Endothelial cell of umbilical vein (primary cell): ENCODE measurements at places on chromosomes 16 and 17. TPM values are rescaled to one million over a fixed set of nuclear protein-coding genes. Genes with fewer than 3 reads are reported as not detected.
A peak's percentile ranks its signal among the peaks of the same experiment; 100 is the strongest.

DNA sequence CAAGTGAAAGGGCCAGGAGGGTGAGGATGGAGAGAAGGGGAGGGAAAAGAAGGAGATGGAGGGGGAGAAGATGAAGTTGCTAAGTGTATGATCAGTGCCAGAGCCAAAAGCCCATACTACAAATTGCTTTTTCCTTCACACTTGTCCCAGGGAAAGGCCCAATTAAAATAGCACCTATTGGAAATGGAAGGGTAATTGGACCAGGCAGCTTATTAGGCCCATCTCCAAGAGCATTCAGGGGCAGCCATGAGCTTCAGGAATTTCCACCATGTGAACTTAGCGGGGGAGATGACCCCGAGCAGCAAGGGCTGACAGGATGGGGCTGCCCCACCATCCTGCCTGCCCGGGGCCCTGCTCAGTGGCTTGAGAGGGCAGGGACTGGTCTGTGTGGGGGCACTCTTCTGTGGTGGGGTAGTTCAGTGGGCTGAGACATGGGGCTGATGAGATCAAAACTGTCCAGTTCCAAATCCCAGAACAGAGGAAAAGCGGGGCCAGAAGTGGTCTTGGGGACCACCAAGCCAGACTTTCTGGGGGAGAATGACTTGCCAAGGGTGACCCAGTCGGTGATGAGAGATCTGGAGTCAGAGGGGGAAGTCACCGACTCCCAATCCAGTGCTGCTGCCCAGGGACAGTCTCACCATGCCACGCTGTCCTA is 27.5 kb downstream of the GOSR2 start:
- no peak overlapping the region for H3K4me3 ChIP-seq
- no peaks in the 10 kb centered on the region for H3K4me1 ChIP-seq
- H3K36me3 ChIP-seq: no peaks in the 10 kb centered on the region
- DNase-seq: no peak
- H3K27ac ChIP-seq: no peak overlapping the region

DNA sequence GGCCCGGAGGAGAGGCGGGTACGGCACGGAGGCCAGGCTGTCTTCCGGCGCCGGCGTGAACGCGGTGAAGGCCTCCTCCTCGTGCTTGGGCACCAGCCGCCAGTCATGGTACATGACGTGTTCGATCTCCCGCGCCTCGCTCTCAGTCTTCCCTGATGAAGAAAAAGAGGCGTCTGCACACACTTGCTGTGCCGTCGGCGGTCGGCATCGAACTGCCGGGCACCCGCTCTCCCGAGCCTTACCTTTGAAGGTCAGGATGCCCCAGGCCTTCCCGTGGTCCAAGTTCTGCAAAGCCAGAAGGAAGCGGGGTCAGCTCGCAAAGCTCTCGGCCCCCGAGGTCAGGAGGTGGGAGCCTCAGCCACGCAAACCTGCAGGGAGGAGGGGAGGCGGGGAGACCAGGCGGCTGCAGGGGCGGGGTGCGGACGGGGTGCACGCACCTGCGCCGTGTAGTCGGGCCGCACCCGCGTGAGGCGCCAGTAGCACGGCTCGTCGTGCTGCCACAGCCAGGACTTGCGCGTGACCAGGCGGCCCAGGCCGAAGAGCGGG is at the start of gene EME2:
TSS of gene EME2 (plus strand) at position 449 of the 546 bp plus-strand sequence. CDS start 418 bp downstream, outside the sequence.
- H3K4me1 ChIP-seq: peaks cover 19% of the 10 kb centered on the region
- no peak for DNase-seq
- peak within 1 kb of the TSS; percentile 41 for H3K27ac ChIP-seq
- H3K4me3 ChIP-seq: peak within 1 kb of the TSS; percentile 83

GRCh38 chr17:37830151-37830993 is 85.5 kb upstream of the HNF1B start:
- H3K4me1 ChIP-seq: peaks cover 12% of the 10 kb centered on the region
- no peak overlapping the region for H3K4me3 ChIP-seq
- H3K27ac ChIP-seq: no peak overlapping the region
- peak; percentile 62 for DNase-seq
- H3K36me3 ChIP-seq: no peaks in the 10 kb centered on the region

Gene MYH1
- total RNA-seq: not detected in 2 replicates

Gene TMEM132E
- not detected in 2 replicates for total RNA-seq
